Skeletal muscle cell (primary cell): ENCODE measurements at places on chromosomes 4 and X.

- no peak for DNase-seq
Observed at GRCh38 chrX:119151051-119151380, 23.4 kb upstream of the KIAA1210 start.

DNA sequence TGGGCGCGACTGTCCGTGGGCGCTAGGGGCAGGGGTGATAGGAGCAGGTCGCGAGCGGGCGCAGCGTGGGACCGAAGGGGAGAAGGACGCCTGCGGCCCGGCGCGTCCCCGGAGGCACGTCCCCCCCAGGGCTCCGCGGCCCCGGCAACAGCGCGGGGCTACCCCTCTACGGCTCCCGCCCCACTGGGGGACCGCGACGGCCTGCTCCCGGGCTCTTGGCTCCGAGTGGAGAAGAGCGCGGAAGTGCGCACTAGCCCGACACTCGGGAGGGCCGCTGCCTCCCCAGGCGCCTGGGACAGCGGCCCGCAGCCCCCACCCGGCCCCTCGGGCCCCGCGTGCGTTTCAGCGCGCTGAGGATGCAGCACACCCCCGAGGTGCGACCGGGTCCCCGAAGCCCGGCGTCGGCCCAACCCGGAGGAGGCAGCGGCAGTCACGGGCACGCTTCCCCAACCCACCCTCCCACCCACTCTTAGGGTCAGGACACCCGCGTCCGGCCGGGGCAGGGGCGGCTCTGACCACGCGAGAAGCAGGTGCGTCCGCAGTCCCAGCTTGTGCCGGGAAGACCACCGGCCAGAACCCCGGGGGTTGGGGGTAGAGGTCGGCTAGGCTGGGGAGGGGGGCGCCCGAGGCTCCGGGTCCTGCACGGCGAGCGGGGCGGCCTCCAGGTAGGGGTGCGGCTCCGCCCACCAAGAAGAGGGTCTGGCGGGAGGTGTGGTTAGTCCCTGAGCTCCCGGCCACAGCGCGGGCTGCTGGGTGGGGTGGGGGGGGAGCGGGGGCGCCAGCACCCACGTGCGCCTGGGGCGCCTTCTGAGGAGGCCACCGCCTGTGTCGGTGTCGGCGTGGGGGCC lies 18.5 kb upstream of the NAT8L start:
- no peak for DNase-seq

DNA sequence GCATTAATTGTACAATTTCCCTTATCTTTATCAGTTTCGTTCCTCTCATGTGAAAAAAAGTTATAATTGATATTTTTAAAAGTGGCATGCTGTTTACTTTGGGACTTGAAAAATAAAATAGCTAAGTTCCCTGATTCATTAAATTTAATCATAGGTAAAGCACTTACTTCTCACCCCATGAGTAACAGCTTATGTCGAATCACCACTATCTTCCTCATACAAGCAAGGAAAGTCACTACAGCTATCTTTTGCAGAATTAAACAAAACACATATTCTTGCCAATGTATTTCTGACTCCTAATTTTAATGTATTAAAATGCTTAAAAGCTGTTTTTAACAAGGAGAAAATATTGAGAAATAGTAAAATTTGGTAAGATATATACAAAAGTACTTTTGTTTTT lies 832.4 kb upstream of the PCDH10 start:
- no peak for DNase-seq

DNA sequence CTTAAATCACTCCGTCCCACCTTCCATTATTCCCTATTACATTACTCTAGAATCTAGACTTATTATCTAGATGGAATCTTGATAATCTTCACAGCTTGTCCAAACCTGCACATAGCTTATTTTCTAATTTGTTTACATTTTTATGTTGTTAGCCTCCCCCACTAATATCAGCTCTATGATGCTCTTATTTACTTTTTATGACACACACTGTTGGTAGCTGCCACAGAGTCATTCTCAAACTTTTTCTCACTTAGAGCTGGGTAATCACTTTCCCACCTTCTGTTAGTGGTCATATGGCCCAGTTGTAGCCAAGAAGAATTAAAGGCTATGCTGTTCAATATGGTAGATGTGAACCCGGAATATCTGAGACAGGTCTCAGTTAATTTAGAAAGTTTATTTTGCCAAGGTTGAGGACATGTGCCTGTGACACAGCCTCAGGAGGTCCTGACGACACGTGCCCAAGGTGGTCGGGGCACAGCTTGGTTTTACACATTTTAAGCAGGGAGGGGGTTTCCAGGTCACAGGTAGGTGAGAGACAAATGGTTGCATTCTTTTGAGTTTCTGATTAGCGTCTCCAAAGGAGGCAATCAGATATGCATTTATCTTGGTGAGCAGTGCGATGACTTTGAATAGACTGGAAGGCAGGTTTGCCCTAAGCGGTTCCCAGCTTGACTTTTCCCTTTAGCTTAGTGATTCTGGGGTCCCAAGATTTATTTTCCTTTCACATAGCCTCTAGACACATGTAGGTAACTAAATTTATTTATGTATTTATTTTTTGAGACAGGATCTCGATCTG lies 7.0 kb upstream of the ADGRA3 start:
- no peak for DNase-seq

DNA sequence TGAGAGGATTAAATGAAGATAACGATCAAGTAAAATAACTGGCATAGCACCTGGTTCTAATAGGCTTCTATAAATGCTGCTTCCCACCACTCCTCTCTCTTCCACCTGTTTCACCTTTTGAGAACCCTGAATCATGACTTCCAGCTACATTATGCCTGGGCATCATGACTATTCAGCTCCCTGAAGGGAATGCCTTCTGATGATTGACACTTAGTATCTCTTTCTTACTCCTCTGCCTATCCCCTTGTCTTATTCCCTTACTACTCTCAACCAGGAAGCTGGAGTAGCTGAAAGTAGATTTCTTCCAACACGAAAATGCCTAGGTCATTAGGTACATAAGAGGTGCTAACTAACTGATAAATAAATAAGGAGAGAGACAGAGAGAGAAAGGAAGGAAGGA lies 24.7 kb upstream of the CXCL8 start:
- DNase-seq = no peak

DNA sequence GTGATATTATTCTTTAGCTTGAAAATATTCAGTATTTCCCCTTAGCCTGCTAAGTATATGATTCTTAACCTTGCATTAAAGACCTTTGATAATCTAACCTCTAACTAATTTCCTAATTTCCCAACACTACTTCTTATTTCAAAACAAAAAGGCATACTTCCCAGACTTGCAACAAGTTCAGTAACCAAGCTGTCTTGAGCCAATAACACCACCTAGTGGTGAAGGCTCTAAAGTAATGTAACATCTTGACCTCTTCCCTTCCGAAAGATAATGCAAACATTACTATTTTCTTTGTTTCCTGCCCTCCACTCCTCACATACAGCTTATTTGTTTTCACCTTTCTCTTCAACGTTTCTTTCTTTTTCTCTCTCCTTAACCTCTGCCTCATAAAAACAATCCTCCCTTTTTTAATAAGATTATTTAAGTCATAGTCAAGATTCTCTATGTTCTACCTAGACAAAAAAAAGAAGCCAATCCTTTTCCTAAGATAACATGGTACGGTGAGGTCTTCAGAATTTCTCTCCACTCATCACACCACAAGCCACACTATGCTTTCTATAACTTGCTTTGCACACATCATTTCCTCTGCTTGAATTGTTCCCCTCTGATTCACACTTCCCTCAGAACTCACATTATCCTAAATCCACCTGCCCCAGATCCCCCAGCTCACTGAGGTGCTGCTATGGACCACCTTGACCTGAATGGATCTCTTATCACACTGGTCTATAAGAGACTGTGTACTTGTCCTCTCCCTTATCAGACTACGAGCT lies 3.5 kb downstream of the FAT1 start:
- DNase-seq = no peak

- no peak for DNase-seq
Observed at GRCh38 chr4:150063128-150063527, 15.1 kb upstream of the DCLK2 start.

DNA sequence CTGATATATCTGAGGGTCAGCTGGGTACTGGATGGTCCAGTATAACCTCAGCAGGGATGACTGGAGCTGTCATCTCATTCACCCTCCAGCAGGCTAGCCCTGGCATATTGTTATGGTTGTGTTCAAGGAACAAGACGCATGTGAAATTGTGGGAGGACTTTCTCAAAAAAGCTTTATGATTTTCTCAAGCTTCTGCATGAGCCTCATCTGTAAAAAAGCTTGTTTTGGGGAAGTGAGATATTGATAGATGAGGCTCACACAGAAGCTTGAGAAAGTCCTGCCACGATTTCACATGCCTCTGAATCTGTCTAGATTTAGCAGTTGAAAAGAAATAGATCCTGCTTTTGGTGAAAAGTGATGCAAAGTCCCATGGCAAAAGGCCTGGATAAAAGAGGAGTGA lies 93.4 kb downstream of the SPCS3 start:
- no peak for DNase-seq

- no peak for DNase-seq
Observed at GRCh38 chr4:70660106-70660505, 6.2 kb downstream of the JCHAIN start.

DNA sequence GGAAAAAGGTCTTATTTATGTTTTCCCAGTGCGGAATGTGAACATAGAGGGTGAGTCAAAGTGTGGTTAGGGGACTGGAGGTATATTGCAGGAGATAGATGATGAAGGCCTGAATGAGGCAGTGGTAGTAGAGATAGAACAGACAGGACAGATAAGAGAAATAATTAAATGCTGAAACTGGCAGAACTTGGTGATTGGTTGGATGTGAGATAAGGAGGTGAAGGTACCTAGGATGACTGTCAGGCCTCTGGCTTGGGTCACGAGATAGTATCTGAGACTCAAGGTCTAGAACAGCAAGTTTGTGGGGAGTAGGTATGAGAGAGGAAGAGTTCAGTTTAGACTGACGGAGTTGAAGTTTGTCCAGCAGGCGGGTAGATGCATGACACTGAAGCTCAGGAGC lies 3.5 kb downstream of the MND1 start:
- DNase-seq = no peak

DNA sequence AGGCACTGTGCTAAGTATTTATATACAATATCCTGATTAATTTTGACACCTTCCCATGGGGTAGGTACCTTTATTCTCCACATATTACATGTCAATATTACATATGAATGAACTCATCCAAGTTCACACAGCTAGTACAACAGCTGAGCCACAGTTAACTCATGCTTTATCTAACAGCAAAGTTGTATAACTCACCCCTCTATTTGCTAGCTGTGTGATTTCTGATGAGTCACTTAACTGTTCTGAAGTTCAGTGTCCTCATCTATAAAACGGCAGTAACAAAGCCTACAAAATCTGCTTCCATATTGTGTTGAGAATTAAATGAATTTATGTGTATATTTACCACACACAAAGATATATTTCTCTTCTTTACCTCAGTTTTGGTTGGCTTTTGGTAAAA lies 48.2 kb upstream of the KDR start:
- peak; percentile 20 for DNase-seq

GRCh38 chr4:135244696-135245095 lies 1043.1 kb upstream of the PABPC4L start:
- DNase-seq = no peak

DNA sequence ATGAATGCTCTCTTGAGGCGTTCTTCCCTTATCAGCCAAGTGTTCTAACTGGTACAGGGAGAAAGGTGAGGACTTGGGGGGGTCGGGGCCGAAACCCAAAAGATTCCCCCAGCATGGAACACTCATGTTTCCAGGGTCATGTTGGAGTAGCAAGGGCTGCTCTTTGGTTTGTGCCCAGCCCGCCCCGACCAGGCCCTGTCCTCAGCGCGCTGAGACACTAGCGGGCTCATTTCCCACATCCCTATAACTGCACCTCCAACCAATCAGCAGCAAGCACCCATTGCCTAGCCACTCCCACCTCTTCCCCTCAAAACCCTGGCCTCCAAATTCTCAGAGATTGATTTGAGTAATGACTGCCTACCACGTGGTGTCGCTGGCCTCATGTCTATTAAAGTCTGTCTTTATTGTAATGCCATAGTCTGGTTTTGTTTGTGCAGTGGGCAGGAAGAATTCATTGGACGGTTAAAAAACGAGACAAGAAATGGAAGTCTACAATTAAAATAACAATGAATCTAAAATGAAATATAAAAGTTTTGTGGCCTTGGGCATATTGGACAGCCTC lies 1928.4 kb downstream of the STIM2 start:
- no peak for DNase-seq

DNA sequence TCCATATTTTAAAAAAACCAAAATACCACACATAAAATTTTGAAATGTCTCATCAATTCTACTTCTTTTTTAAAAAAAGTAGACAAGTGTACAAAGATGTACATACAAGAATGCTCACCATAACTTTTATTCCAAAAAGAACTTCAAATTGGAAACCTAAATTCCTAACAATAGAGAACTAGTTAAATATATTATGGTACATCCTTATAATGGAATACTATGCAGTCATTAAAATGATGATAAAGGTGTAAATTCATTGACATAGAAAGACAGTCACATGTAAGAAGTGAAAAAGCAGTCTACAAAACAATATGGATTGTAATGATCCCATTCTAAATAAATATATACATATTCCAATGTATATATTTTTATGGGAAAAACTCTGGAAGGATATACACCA lies 31.0 kb downstream of the RPS6KA3 start:
- no peak for DNase-seq
